MV-4-11 (cell line): ENCODE measurements at places on chromosomes 2 and 18.

GRCh38 chr2:71807581-71808451 is 339.8 kb downstream of the CYP26B1 start:
- DNase-seq: no peak

- DNase-seq: no peak
Observed at GRCh38 chr2:158724803-158725381, 70.2 kb upstream of the DAPL1 start.

DNA sequence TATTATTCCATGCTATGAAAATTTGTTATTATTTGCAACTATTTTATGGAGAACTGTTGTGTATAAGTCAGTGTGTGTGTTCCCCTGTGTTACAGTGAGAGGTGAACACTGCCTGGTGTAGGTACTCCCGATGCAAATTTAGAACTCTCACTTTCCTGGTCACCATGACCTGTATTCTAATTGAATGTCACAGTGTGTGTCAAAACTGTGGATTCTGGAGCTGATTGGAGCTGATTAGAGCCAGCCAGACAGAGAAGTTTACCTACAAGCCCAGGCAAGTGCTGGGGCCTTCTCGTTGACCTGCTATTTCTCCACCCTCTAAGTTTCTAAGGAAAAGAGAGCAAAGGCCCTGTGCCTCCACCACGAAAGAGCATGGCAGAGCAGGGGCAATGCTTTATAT is 216.0 kb downstream of the NYAP2 start:
- DNase-seq: no peak

DNA sequence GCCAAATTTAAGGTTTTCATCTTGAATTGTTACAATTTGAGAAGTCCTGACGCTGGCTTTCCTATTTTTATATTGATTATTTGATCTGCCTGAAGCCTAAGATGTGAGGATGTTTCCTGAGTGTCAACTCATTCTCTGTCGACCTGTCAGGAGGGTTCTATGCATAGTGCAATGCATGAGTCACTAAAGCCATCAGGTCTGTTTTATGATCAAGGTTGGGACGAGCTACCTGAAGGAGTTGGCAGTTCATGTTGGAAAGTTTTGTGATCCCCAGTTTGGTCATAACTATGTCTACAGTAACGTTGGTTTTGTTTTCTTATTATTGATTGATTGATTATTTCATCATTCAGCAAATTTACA is 71.2 kb downstream of the NABP1 start:
- no peak for DNase-seq

- no peak for DNase-seq
Observed at GRCh38 chr18:78123926-78124797, 855.5 kb upstream of the SALL3 start.

DNA sequence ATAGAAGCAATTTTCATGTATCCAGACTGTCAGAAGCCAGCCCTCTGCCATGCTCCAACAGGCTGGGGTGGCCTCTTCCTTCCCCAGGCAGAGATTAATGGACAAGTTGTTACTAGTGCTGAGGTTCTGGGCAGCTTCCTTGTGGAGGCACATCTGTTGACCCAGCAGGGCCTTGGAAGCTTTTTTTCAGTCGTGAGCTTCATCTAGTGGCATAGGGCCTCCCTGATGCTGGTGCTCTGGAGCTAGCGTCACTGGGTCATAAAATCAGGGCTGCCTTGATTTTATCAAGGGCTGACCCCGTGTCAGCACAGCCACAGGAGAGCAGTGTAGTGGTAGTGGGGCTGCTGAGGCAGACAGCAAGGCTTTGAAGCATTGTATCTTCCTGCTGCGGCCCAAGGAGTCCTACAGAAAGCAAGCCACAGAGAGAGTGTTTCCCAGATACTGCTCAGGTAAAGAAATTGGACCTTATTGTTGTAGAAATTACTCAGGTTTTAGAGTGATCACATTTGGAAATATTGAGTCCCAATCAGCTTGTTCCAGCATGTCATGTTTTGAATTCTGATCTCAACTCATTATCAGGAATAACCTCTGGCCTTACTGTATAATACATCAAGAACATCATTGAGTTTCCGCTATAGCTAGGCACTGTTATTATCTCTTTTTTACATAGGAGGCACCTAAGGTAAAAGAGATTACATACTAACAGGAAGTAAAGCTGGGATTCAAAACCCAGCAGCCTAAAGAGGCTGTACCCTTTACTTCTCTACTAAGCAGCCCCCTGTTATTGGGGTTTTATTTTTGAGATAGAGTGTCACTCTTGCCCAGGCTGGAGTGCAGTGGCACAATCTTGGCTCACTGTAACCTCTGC is 92.3 kb upstream of the ALPP start:
- DNase-seq: no peak

DNA sequence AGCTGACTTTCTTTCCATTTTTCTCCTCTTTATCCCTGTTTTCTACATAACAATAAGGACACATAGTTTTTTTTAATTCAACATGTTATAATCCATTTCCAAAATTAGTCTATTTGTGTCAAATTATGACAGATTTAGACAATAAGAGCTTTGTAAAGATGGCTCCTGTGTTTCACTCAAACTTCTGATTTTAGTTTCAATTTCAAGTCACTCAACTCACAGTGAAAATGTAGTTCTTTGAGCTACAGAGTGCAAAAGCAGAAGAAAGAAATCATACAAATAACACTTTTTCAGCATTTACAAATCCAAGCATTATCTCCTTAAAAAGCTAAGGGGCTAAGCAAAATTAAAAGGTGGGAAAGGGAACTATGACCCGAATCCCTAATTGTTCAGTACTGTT is 340.7 kb upstream of the TRIB2 start:
- DNase-seq: no peak

- DNase-seq: no peak
Observed at GRCh38 chr2:234979204-234980167, 27.7 kb downstream of the SH3BP4 start.

DNA sequence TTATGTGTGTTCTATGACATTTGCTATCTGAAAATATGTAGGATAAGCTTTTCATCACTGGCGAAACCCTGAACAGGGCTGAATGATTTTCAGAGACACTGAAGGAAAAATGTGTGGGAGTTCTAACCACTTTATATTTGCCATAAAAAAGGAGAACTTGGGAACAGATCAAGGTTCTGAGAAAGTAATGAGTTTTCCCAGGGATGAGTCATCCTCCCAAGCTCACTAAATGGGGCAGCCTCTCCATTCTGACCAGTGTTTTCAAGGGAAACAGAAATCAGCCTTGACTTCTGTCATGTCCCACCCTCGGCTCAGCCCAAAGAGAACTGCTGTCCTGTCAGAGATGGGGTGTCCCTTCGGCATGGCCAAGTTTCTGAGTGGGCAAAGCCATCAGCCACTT is 2109.8 kb upstream of the CELF4 start:
- DNase-seq: peak; percentile 43

GRCh38 chr2:235694721-235695601 is 201.1 kb downstream of the AGAP1 start:
- DNase-seq: no peak

DNA sequence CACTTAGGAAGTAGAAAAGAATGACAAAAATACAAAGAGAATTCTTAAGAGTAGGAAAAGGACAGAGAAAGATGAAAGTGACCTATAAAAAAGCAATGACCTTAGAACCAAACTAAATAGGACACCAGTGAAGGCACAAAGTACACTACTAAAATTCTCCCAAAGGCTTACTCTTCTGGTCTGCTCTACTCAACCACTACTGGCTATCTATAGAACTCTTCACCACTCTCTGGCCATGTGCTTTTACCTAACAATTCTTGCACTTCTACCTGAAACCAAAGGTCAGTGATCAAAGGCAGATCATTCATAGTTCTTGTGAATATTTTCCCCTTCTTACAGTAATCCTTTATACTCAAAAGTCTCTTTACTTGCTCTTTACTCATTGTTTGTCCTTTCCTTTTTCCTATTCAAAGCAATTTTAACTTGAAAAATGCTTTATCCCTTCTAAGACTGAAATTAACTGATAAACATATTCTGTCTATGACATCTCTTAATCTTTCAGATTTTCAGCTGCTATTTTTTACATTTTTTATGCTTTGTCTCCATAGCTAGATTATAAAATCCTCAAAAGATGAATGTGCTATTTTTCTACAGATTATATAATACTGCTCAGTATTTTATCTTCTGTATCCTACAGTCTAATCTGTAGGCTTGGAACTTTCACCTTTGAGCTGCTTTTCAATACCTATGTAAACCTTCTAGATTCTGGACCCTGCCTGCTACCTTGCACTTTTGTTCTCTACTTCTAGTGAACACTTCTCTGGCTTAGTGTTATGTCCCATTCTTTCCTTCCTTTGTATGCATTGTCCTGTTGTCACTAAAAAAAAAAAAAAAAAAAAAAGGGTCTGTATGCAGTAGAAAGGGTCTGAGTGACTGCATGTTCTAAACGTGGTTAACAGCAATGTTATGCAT is 64.6 kb downstream of the NCKAP1 start:
- DNase-seq: no peak

DNA sequence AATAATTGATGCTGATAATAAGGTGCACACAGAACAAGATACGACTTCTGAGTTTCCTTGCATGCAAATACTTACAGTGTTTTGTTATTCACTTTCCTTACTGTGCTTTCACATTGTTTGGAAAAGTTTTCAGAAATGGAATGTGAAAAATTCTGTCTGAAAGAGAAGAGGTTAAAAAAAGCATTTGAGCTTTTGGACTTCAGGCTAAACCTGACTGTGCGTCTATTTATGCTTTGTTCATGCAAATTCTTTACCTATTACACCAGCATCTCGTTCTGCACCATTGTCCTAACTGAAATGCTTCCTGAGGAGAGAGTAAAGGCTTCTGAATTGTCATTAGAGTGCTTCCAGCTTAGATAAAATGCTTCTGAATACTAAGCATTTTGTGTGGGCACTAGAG is 61.4 kb downstream of the LHCGR start:
- DNase-seq: no peak

DNA sequence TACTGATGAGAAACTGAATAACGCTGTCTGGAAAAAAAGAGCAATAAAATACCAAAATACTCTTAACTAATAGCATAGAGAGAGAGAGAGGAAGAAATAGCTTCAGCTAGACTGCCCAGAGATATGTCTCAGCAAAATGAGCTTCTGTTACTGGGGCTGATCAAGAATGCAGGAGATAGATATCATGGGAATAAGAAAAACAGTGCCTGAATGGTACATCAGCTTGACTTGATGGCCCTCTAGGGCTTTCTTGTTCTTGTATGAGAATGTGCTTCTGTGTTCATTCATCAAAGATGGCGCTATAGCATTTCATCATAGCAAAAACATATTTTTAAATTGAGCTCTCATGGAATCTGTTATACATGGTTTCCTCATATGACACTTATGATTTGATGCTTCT is 151.2 kb downstream of the CALCRL start:
- DNase-seq: no peak

GRCh38 chr2:3622967-3623366 is 28.1 kb downstream of the COLEC11 start:
- DNase-seq: no peak

GRCh38 chr2:20470211-20470610 is 23.3 kb downstream of the RHOB start:
- DNase-seq: no peak

DNA sequence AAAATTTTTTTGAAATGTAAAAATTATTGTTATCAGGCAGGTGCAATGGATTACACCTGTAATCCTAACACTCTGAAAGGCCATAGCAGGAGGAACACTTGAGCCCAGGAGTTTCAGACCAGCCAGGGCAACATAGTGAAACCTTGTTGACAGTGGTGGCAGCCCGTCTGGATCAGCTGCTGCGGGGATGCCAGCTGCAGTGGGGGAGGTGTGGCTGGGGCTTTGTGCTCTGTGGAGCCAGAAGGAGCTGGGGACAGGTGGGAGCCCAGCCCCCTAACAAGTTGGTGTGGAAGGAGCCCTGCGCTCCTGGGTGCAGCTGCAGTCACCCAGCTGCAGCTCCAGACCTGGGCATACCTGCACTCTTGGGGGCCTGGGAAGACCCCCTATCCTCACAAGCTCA is 182.4 kb upstream of the MC4R start:
- no peak for DNase-seq

- peak; percentile 23 for DNase-seq
Observed at GRCh38 chr18:45161850-45162249, 453.4 kb upstream of the SLC14A2 start.

DNA sequence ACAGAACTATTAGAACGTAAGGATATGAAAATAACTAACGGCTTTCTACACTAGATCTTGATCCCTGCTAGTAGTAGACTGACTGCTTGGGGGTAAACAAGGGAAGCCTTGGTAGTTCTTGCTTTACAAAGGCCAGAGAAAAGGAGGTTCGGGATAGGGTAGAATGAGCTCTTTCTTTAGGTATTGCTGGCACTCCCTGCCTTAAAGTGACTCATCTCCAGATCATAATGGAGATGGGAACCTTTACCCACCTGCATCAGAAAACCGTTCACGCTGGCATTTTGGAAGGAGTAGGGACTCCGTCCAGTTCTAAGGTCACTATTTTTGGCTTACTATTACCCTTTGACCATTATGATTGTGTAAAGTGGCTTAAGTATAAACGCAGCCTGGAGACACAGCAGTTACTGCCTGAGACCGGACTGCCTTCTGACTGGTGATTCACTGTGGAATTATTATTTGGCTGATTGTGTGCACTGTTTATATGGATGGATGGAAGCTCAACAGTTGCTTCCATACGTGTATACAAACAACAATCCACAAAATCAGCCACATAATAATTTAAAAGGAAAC is 482.5 kb downstream of the STK39 start:
- no peak for DNase-seq

DNA sequence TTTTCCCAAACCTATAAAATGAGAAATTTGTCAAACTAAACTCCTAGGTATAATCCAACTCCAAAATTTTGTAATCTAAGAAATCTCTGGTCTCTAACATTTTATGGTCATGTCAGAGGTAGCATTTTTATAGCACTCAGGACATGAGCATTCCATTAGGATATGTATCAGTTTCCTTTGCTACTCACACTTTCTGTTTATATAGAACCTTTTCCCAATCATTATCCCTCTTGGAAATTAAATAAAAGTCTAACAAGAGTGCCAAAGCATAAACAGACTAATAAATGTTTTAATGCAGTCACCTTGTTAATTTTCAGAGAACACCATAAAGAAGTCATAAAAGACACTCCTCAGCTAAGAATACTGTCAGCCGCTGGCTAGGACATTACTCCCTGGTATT is 300.0 kb upstream of the CWC22 start:
- no peak for DNase-seq

DNA sequence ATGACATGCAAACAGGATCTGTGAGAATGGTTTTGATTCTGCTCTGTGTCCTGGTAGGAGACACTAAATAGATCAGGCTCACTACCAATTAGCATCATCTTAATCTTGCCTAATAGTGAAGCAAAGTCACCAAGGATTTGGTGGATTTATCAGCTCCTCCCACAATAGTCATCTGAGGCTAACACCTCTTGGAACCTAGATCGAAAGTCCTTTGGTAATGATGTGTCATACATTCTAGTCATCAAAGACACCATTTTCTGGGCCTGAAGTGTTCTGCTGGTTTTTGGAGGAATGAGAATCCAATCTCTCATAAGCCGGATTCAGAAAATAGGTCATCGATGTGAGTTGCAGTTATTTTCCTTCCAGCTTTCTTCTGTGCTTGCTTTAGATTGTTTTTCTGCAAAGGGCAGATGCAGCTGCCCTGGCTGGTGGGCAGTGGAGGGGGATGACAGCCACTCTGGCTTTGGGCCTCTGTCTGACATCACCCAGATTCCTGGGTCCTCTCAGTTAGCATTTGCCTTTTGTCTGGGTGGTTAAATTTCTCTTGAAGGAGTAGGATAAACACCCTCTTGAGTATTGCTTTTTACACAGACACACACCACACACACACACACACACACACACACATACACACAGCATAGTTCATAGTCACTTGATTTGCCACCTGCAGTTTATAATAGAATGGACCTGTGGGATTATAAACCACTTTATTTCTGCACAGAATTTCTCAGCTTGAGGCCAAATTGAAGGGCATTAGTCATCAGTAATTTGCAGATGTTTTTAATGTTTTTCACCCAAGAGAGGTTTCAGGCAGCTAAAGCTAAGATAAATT is at the start of gene MYO3B:
MYO3B (plus strand) TSS at position 198 of the 832 bp plus-strand sequence; CDS start at position 339, 141 bp downstream.
- no peak for DNase-seq
